Epithelial cell of prostate (primary cell): ENCODE measurements at places on chromosomes 11 and 22.
A peak's percentile ranks its signal among the peaks of the same experiment; 100 is the strongest.

DNA sequence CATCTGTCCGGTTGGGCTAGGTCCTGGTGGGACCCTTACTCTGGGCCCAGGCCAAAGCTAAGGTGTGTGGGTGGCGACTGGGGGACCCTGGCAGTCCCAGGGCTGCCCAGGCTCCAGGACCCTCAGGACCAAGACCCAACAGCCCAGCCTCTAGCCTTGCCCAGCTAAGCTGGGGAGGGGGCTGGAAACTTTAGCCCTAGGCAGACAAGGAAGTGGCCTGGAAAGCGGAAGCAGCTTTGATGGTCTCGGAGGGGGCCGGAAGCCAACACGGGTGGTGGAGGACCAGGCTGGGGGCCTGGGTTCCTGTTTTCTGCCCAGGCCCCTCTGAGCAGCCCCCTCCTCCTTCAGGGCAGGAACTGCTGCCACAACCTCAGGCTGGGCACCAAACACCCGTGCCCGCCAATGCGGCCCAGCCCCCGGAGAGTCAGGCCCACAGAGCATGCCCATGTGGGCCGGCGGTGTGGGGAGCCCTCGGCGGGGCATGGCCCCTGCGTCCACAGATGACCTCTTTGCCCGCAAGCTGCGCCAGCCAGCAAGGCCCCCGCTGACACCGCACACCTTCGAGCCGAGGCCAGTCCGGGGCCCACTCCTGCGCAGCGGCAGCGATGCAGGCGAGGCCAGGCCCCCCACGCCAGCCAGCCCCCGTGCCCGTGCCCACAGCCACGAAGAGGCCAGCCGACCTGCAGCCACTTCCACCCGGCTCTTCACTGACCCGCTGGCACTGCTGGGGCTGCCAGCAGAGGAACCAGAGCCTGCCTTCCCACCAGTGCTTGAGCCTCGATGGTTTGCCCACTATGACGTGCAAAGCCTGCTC, 2.8 kb downstream of the SIPA1 start:
- DNase-seq: no peak

DNA sequence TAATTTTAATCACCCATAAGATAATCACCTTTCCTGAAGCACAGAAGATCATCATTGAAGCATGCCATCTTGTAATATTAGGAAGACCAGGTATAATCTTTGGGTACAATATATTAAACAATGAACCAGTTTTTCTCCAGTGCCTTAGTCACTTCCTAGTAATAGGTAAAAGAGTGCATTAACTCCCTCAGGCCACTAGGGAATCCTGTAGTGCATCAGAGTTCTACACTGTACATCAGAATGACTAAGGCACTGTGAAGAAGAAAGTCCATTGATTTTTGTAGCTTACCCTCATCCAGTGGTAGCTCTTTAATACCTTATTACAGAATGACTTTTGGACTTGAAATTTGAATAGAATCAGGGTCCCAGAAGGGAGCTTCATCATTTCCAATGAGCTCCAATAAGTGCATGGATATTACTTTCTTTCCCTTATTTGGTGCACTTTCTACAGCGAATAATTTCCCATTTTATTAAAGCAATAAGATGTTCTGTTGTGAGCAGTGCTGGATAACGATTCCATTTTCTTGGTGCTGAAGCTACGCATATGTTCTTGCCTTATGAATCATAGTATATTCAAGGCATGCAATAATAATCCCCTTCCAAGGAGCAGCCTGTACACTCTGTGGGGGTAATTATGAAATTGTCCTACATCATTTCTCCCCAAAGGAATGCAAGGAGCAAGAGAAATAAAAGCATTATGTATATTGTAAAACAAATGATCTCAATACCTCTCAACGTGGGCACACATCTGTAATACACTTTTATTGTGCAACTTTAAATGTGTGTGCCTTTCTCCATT, 4.7 kb downstream of the C11orf87 start:
- peak; percentile 2 for DNase-seq

DNA sequence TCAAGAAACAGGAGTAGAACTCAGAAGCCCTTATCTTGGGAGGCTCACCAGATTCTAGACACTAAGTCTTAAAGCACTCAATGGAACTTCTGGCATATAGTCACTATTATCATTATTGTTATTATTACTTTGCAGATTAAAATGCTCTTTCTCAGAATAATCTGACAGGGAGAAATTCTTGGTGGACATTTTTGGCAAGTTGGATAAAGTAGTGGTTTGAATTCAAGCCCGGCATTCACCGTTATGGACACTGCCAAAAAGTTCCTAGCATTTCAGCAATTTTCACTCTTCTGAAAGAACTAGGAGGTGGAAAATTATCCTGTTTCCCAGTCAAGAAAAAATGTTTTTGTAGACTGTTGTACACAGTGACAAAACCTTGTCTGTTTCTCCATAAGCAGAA, 179.6 kb upstream of the ISX start:
- no peak for DNase-seq

DNA sequence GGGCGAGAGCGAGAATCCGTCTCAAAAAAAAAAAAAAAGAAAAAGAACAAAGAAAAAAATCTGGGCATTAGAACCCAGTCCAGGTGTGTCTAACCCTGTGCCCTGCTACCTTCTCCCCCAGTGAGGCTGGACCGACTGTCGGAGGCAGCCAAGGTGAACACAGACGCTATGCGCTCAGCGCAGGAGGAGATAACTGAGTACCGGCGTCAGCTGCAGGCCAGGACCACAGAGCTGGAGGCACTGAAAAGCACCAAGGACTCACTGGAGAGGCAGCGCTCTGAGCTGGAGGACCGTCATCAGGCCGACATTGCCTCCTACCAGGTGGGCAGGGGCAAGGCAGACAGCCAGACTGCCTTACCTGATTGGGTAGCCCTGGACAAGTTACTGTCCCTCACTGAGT, 3.2 kb downstream of the NEFH start:
- no peak for DNase-seq

GRCh38 chr11:124276081-124276480, 19.9 kb downstream of the OR8G5 start:
- peak; percentile 8 for DNase-seq

- DNase-seq: no peak
Observed at GRCh38 chr22:20027966-20028854, 7.3 kb downstream of the TANGO2 start.

- no peak for DNase-seq
Observed at GRCh38 chr11:10385696-10386095, 69.4 kb upstream of the AMPD3 start.

- no peak for DNase-seq
Observed at GRCh38 chr22:19253143-19253542, 38.4 kb downstream of the CLTCL1 start.

DNA sequence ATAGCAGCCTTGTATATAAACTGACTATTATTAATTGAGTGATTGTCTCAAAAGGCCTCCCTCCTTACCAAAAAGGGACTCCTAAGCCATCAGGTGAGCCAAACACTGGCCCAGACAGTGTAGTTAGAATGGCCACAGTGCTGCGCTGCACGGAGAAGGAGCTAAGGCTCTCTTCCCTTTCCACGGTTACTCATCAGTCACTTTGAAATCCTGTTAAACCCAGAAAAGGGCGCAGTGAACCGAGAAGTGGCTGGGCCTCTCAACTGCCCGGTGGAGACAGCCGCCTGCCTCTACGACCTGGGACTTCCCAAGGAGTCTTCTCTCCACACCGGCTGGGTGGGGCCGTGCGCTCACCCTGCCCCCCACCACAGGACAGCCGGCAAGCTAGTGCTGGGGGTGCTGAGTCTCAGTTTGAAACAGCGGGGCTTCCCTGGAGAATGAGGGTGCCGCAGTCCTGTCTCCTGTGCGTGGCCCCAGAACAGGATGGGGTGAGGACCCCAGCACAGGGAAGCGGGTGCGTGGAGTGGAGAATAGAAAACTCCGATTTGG, 1.3 kb downstream of the MYH9 start:
- DNase-seq: no peak

DNA sequence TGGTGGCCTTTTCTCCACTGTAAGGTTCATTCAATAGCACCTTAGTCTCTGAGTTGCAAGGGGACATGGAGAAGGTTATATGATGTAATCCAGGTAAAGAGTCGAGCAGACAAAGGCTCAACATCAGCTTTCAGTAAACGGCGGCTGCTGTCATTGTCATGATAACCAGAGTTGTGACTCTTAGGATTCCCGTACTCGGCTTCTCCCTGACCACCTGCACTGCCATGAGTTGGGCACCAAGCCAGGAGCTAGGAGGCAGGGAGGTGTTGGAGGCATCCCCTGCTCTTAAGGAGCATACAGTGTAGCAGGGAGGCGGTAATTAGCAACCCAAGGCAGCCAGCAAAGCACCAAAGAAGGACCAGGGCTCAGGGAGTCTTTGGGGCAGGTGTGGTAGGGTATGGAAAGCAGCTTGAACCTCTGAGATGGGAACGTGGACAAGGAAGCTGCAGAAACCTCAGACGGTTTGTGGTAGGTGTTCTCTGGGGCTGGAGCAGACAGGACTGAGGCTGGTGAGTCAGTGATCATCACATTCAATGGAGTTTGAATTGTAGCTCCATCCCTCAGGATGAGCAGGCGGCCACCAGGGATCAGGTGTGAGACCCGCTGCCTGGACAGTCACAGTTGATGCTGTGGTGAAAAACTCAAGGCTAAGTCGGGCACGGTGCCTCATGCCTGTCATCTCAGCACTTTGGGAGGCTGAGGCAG, 31.7 kb downstream of the LIF start:
- DNase-seq: no peak

GRCh38 chr22:22075382-22076163, 93.0 kb upstream of the TOP3B start:
- DNase-seq: no peak

GRCh38 chr11:76269661-76270261, 63.5 kb upstream of the WNT11 start:
- no peak for DNase-seq

- DNase-seq: peak; percentile 88
Observed at GRCh38 chr11:65421794-65422632, 585 bp upstream of the NEAT1 start.

- DNase-seq: no peak
Observed at GRCh38 chr11:132347156-132348090, 977.0 kb downstream of the NTM start.

DNA sequence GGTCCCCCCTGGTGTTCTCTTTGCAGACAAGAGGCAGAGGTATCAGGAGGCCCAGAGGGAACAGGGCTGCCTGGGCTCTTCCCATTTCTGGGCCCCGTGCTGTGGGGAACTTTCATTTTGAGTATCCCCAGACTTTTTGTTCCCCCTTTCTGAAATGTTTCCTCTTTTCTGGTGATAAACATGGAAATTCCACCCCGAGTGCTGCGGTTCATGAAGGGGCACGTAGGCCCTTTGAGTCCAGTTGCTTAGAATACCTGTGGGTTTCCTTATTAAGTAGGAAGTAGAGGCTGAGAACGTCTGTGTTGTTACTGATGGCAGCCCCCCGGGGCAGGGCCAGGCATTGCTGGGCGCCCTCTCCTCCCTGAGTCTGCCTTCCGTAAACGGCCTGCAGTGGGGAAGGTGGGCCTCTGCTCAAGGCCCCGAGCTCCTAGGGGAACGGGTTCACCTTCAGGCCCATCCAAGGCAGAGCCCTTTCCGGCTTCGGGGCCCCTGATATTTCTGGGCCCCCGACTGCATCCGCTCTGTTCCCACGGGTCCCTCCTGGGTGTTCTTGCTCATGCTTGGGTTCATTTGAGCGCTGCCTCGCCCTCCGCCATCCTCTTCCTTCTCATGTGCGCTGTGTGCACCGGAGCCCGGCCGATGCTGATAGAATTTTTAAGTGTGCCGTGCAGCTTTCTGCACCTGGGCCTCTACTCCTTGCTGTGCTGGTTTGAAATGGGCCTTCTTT, 12.0 kb downstream of the TBC1D22A start:
- DNase-seq: no peak

GRCh38 chr22:20183101-20183500, 32.2 kb upstream of the CCDC188 start:
- DNase-seq: no peak

- DNase-seq: no peak
Observed at GRCh38 chr11:132977746-132978145, 554.6 kb downstream of the OPCML start.

GRCh38 chr11:95088946-95089619, 563 bp upstream of the ENDOD1 start:
- no peak for DNase-seq

- no peak for DNase-seq
Observed at GRCh38 chr11:37108436-37109285, 510.6 kb upstream of the RAG2 start.

GRCh38 chr11:91158297-91158696, 935.4 kb upstream of the CHORDC1 start:
- no peak for DNase-seq

GRCh38 chr11:57800444-57801182, 39.0 kb downstream of the CTNND1 start:
- DNase-seq: peak; percentile 98

DNA sequence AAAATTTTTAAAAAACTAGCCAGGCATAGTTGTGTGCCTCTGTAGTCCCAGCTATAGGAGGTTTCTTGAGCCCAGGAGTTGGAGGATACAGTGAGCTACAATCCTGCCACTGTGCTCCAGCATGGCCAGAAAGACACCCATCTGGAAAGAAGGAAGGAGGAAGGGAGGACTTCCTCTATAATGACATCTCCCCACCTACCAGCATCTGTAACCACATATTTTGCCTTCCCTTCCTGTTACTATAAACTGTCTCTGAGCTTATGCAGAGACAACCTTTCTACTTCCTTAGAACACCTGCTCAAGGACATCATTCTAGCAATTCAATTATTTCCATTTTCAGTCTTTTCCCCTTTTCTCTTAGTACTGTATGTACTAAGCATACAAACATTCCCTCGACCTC, 2.2 kb upstream of the NUP160 start:
- DNase-seq: no peak

GRCh38 chr22:29002603-29003002, 59.0 kb downstream of the C22orf31 start:
- DNase-seq: no peak

GRCh38 chr11:107953446-107953845, 25.2 kb downstream of the RAB39A start:
- no peak for DNase-seq

DNA sequence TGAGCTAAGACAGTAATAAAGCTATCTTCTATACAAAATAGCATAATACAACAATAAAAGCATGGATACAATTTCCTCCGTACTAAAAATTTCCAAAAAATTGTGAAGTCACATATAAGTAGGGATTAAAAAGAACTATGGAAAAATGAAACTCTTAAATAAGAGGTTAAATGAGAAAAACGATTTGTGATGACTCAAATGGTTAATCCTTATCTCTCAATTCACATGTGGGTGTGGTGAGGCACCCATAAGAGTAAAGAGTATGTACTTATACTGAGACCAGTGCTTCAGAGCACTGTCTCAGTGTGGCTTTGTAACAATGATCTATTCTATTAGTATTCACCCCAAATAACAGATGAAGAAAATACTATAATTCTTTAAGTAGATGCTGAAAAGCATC, 25.0 kb upstream of the CCDC34 start:
- DNase-seq: no peak
